ENCODE measurements at places on chromosomes 5 and 9.

DNA sequence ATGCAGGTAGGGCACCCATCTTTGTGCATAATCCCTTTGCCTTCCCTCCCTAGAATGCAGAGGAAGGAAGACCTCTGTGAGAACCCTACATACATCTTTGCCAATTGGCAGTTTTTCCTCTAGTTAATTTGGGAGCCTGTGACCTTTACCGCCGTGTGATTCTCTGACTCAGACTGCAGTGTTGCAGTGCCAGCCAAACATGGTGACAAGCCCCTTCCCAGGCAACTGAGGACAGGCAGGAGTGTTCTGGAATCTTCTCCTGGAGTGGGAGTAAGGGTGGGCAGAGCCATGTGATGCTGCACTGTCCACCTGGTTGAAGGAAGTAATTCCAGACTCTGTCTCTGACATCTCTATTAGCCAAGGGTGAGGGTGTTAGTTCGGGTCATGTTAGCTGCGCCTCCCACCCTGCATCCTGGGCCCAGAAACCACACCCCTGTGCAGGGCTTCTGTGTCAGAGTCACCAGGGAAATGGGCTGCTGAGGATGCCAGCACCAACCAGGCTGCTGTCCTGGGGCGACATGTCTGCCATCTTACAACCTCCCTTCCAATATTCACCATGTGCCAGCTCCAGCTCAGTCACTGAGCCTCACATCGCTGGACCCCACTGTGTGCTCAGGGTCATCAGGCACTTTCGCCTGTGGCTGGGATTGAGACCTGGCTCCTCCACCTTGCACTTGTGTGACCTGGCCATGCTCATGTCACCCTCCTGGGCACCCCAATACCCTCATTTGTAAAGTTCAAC is 21.8 kb downstream of the KCNIP1 start:
- no peak overlapping the region for H3K27ac ChIP-seq
- H3K36me3 ChIP-seq = no peaks in the 10 kb centered on the region
- H3K4me1 ChIP-seq = no peaks in the 10 kb centered on the region
- no peak overlapping the region for H3K4me3 ChIP-seq
- DNase-seq = no peak

DNA sequence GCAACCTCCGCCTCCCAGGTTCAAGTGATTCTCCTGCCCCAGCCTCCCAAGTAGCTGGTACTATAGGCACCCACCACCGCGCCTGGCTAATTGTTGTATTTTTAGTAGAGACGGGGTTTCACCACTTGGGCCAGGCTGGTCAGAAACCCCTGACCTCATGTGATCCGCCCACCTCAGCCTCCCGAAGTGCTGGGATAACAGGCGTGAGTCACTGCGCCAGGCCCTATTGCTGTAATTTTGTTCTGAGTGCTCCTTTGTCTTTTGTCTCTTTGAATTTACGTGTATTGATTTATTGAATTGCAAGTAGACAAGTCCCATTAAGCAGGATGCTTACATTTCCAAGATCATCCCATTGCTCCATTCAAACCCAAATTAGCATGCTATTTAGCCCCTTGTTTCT is 186.7 kb downstream of the MSX2 start:
- no peak for DNase-seq
- no peaks in the 10 kb centered on the region for H3K36me3 ChIP-seq
- no peak overlapping the region for H3K27ac ChIP-seq
- H3K4me1 ChIP-seq = no peaks in the 10 kb centered on the region
- H3K4me3 ChIP-seq = no peak overlapping the region

GRCh38 chr9:68480807-68481206 is 59.9 kb downstream of the TMEM252 start:
- DNase-seq = no peak
- no peak overlapping the region for H3K27ac ChIP-seq
- no peaks in the 10 kb centered on the region for H3K4me1 ChIP-seq
- no peaks in the 10 kb centered on the region for H3K36me3 ChIP-seq
- H3K4me3 ChIP-seq = no peak overlapping the region

- H3K4me3 ChIP-seq = no peak overlapping the region
- DNase-seq = no peak
- peaks cover 3% of the 10 kb centered on the region for H3K4me1 ChIP-seq
- no peak overlapping the region for H3K27ac ChIP-seq
These were observed 102.7 kb upstream of the CD180 start for GRCh38 chr5:67299231-67299735.

DNA sequence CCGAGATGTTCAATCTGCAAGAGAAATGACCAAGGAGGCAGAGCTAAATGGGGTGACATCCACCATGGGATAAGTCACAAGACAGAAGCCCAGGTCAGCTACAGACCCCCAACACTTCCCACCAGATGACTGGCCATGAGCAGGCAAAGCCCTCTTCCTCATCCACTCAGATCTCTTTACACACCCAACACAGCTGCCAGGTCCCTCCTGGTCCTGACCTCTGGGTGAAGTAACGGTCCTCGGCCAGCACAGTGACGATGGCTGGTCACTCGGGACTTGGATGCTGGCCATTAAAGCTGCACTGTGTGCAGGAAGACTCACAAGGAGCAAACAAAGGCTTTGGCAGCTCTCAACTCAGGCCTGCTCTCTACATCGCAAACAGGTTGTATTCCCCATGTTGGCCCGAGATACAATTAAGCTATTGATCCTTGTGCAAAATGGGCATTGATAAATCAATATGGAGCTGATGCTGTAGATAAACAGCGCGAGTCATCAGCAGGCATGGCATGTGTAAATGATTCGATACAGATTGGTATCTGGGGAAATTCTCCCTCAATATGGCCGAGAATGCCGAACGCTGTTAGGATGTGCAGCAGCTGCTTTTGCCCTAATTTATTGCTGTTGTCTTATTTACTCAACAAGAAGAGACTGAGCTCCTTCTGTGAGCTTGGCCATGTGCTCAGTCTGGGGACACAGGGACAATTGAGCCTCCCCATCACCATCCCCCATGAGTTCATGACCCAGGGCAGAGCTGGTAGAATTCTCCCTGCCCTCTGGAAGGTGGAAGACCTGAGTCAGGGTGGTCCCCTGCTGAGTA is 98.7 kb downstream of the C5orf15 start:
- peaks cover 10% of the 10 kb centered on the region for H3K4me1 ChIP-seq
- no peak overlapping the region for H3K4me3 ChIP-seq
- H3K27ac ChIP-seq = no peak overlapping the region
- no peak for DNase-seq

DNA sequence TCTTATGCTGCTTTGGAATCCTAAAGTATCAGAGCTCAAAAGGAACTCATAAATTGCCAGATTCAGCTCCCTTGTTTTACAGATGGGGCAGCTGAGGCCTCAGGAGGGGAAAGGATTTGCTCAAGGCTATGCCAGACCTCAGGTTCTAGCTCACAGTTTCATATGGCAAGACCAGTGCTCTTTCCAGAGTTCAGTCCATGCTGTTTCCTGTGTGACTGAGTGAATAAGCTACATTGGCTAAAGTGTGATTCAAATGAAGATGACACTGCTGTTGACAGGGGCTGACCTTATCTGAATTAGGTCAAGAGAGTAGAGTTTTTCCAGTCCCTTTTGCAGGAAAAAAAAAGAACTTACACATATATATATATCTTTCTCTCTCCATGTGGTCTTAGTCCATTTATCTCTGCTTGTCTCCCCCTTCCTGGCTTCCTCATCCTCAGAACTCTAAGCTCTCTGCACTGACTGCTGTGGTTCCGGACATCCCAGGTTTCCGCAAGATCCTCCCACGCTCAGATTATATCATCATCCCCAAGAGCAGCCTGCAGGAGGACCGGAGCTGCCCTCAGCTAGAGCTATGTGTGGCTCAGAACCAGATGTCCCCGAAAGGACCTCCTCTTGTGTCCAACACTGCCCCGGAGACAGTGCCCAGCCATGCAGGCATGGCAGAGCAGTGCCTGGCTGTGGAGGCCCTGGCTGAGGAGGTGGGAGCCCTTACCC is 9.3 kb downstream of the HMGXB3 start:
- H3K27me3 ChIP-seq = no peaks in the 10 kb centered on the region
- no peak overlapping the region for H3K4me3 ChIP-seq
- peaks cover 19% of the 10 kb centered on the region for H3K4me1 ChIP-seq

- H3K27ac ChIP-seq = no peak overlapping the region
- no peak overlapping the region for H3K4me3 ChIP-seq
- no peaks in the 10 kb centered on the region for H3K27me3 ChIP-seq
- no peak for DNase-seq
- H3K4me1 ChIP-seq = peaks cover 2% of the 10 kb centered on the region
- no peaks in the 10 kb centered on the region for H3K36me3 ChIP-seq
These were observed 24.1 kb upstream of the RPL26L1 start for GRCh38 chr5:172935096-172935495.

- H3K27ac ChIP-seq = no peak overlapping the region
- peak overlapping the region; percentile 15 for H3K4me3 ChIP-seq
These were observed 1.6 kb downstream of the FSTL4 start for GRCh38 chr5:133610489-133611356.

DNA sequence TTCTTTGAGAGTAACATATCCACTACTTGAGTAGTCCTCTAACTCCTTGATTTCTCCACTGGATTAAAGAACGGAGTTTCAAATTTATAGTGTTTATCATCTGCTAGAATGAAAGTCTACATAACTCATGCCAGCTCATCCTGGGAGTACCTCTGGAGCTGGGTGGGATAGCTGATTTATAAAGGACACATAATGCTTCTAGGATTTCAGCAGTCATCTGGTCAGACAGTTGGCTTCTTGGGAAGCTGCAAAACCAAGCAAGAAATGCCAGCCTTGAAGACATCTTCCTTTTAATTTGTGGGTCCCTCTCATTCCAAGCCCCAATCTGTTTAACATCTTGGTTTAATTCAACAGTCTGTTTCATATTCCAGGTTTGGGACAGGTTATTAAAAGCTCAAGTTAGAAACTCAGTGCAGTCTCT is 3.2 kb downstream of the GALNT10 start:
- no peak for DNase-seq
- peaks cover 15% of the 10 kb centered on the region for H3K36me3 ChIP-seq
- no peak overlapping the region for H3K27ac ChIP-seq
- peaks cover 3% of the 10 kb centered on the region for H3K27me3 ChIP-seq

DNA sequence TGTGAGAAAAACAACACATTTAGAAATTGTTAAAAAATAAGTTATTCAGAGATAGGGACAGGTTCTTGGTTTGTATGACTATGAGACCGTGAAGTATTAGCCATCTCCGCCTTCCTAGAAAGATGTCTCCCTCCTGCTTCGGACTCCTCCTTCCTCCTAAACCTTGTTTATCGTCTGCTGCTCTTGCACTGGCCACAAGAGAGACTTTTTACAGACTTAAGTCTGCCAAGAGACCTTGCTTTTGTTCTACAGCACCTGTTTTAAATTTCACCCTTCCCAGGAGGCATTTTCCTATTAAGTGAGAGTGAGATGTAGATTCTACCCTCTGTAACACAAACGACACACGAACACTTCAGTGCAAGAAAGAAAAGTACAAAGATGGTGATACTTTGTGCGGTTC is 274.6 kb downstream of the ARHGEF28 start:
- H3K4me3 ChIP-seq = no peak overlapping the region
- H3K27me3 ChIP-seq = peaks cover 47% of the 10 kb centered on the region
- DNase-seq = no peak
- H3K4me1 ChIP-seq = peaks cover 23% of the 10 kb centered on the region
- no peaks in the 10 kb centered on the region for H3K36me3 ChIP-seq

DNA sequence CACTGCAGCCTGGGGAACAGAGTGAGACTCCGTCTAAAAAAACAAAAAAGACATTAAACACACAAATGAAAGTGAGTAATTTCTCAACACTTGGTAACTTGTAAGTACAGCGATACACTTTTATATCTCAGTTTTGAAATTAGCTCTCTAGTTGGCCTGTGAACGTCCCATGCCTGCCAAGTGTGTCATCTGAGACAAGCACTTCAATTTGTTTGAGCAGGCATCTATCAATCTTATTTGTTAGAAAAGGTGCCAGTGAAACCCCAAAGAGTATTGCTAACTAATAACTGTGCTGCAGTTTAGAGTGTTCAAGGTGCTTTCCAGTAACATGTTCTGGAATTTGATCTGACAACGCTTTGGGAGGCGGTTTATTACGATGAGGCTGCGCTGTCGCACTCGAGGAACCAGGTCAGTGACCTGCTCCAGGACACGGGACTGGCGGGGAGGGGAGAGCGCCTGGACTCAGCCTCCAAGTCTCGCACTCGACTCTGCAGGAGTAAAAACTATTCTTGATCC is 1.1 kb upstream of the SPIN1 start:
- peak overlapping the region; percentile 78 for H3K27ac ChIP-seq
- DNase-seq = no peak
- H3K36me3 ChIP-seq = peaks cover 15% of the 10 kb centered on the region
- H3K4me3 ChIP-seq = peak overlapping the region; percentile 80
- peaks cover 31% of the 10 kb centered on the region for H3K4me1 ChIP-seq
- no peaks in the 10 kb centered on the region for H3K27me3 ChIP-seq

GRCh38 chr5:138466125-138466899 is 1.0 kb downstream of the EGR1 start:
- peaks cover 2% of the 10 kb centered on the region for H3K36me3 ChIP-seq
- H3K27ac ChIP-seq = no peak overlapping the region
- peaks cover 15% of the 10 kb centered on the region for H3K27me3 ChIP-seq
- H3K4me1 ChIP-seq = peaks cover 10% of the 10 kb centered on the region

GRCh38 chr9:123544007-123544827 is 188.2 kb downstream of the CRB2 start:
- no peak overlapping the region for H3K4me3 ChIP-seq
- no peaks in the 10 kb centered on the region for H3K4me1 ChIP-seq
- no peaks in the 10 kb centered on the region for H3K36me3 ChIP-seq
- DNase-seq = no peak
- no peaks in the 10 kb centered on the region for H3K27me3 ChIP-seq
- H3K27ac ChIP-seq = no peak overlapping the region

- no peak for DNase-seq
- H3K4me1 ChIP-seq = peaks cover 11% of the 10 kb centered on the region
- no peak overlapping the region for H3K4me3 ChIP-seq
- no peaks in the 10 kb centered on the region for H3K36me3 ChIP-seq
- no peak overlapping the region for H3K27ac ChIP-seq
These were observed 17.2 kb downstream of the TSPAN17 start for GRCh38 chr5:176664479-176664878.
